ENCODE measurements at places on chromosomes 16 and 17.

- DNase-seq: no peak
These were observed 132.3 kb downstream of the TMEM132E start for GRCh38 chr17:34711646-34712045.

DNA sequence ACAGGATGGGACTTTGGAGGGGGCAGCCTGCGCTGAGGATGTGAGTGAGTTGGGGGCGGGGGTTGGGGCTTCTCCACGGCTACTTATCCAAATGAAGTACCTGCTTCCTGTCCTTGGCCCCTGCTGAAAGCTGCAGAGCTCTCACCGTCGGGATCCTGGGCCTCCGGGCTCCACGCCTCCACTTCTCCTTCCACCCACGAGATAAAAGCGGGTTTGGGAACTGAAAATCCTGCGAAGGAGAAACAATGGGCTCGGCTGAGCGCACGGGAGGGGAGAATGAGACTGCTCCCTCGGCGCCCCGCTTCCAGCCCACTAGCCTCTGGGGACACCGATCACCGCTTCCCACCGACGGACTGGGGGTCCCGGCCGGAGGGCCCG, 486 bp downstream of the ZNF785 start:
- DNase-seq: peak; percentile 30

DNA sequence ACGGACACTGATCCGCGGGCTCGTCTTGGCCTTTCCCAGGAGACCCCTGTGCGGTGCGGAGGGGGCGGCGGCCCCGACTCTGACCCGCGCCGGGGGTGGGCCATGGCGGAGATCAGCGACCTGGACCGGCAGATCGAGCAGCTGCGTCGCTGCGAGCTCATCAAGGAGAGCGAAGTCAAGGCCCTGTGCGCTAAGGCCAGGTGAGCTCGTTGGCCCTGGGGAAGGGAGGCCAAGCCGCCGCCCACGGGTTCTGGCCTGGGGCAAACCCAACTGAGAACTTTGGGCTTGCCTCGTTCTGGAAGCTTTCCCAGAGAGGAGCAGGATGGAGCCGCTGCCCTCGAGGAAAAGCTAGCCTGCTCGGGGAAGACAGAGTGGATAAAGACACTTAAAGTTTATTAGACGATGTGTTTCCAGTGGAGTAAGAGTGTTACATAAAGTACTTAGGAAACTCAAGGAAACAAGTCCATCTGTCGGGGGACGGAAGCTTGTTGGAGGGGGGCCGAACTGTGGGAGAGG, 540 bp downstream of the PPP4C start:
- no peak for DNase-seq

DNA sequence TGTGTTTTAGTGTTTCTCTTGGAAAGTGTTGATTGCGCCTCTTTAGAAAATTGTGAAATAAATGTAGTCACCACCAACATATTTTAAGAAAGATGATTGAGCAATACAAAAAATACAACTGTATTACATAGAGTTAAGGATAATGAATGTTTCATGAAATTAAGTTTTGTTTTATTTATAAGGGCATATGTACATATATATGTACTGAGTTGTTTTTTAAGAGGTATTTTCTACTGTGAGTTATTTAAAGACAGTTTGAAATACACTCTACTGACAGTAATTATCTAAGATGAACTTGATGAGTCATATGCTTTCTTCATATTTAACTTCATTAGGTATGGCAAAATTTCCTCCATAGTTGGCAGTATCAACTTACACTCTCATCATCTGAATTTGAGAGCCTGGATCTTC, 411.7 kb downstream of the HS3ST3B1 start:
- DNase-seq: no peak

DNA sequence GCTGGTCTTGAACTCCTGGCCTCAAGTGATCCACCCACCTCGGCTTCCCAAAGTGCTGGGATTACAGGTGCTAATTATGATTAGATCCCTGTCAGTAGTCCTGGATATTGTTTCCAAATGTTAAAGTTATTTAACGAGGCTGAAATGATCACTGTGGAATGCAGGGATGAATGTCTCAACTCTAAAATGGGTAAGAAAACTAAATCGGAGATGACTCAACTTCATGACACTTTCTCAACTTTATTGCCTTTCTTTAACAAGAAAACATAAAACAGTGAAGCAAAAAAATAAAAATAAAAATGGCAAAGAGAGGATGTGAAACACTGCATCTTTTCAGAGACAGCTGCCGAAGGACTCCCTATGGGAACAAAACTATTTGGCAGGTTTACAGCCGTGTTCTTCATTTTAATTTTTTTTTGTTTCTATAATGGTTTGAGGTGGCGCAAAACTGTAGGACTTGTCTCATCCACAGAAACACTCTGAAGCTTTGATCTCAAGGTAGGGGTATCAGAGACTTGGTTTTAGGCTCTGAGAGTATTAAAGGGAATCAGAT, 382.0 kb downstream of the GRIN2A start:
- no peak for DNase-seq

DNA sequence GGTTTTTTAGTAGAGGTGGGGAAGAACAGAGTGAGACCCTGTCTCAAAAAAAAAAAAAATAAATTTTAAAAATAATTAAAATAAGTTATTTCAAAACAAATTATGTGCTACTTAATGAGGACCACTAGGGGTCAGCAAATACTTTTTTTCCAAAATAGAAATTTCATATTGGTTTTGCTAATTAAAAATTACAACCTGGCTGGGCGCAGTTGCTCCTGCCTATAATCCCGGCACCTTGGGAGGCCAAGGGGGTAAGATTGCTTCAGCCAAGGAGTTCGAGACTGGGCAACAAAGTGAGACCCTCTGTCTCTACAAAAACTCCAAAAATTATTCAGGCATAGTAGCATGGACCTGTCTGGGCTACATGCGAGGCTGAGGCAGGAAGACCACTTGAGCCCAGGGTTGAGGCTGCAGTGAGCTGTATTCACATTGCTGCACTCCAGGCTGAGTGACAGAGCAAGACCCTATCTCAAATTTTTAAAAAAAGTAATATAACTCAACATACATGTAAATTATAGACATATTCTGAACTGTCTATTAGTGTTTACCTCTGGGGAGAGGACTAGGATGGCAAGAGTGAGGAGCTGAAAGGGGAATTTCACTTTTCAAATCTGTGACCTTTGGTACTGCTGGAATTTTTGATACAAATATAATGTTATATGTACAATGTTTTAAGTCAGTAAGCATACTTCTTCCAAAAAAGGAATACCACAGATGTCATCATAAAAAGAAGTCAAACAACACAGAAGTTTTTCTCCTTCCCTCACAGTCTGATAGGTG, 8.1 kb downstream of the MEIOB start:
- peak; percentile 21 for DNase-seq

DNA sequence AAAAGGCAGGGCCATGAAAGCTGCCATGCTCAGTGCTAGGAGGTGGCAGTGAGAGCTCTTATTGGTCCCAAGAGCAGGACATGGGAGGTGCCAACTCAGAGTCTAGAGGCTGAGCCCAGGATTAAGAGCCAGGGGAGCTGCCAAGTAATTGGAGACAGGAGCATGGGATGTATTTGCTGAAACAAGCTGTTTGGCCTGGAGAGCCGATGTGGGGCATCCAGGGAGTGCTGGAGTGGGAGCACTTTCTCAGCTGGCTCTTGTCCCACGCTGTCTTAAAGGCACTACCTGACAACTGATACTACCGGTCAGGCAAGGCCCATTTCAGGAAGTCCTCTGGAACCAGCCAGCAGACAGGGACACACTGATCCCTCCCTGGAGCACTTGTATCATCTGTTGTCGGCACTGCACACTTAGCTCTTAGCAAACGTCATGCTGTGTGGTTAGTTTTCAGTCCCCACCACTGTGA, 19.3 kb downstream of the ANKFN1 start:
- no peak for DNase-seq

DNA sequence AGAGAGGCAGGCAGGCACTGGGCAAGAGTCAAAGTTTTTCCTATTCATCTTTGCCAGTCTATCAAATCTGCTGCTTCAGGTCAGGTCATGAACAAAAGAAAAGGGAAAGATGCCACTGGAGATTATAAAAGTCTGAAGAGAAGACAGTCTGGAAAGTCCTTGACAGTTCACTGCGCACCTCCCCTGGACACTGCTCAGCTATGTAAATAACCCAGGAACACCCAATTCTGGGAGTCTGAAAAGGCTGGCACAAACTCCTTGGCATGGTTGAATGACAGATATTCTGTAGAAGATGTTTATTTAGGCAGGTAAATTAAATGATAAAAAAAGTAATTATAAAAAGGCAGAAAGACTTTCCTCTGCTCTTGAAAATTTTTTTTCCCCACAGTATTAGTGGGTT, 5.2 kb upstream of the CORO6 start:
- no peak for DNase-seq

- DNase-seq: no peak
These were observed 16.4 kb upstream of the SLC6A4 start for GRCh38 chr17:30251931-30252330.

GRCh38 chr17:81844327-81844851, 9.5 kb upstream of the PPP1R27 start:
- DNase-seq: no peak

DNA sequence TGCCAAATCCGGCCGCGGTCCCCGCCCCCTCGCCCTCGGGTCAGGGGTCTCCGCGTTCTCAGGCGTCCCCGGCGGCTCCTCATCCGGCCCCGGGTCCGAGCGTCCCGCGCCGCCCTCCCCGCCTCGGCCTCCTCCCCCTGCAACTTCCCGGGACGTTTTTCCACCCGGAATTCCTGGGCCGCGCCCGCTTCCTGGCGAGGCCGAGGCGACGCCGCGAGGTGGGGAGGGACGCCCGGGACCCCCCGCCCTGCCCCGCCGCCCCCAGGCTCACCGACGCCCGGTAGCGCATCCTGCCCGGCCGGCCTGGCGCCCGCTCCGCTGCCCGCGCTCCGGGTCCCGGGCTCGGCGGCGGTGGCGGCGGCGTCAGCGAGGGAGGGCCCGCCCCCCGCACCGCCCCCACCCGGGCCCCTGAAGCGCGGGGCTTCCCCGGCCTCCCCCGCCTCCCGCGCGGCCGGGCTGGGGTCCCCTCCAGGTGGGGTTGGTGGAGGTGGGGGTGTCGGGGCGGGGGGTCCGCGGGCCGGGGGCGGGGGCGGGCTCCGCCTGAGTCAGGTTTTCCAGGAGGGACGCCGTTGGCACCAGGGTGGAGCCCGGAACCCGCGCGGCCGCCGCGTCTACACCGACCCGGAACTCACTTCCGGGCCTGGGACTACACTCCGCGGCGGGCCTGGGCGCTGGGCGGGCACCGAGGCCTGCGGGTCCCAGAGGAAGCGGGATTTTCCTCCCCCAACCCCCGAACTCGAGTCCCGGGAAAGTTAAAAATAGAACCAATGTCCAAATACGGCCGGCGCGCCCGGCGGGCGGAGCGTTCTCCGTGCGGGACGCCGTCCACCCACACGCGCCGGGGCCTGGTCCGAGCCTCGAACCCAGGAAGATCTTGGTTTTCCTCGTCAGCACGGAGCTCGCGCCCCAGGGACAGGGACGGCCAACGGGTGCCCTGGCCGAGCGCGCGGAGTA, 6.8 kb downstream of the MYO1C start:
- DNase-seq: peak; percentile 55

GRCh38 chr16:30982548-30983288, 2.3 kb upstream of the HSD3B7 start:
- DNase-seq: no peak

- no peak for DNase-seq
These were observed 4.8 kb upstream of the TBX2 start for GRCh38 chr17:61394630-61395408.

- no peak for DNase-seq
These were observed 727.4 kb upstream of the CA10 start for GRCh38 chr17:52885882-52886281.

DNA sequence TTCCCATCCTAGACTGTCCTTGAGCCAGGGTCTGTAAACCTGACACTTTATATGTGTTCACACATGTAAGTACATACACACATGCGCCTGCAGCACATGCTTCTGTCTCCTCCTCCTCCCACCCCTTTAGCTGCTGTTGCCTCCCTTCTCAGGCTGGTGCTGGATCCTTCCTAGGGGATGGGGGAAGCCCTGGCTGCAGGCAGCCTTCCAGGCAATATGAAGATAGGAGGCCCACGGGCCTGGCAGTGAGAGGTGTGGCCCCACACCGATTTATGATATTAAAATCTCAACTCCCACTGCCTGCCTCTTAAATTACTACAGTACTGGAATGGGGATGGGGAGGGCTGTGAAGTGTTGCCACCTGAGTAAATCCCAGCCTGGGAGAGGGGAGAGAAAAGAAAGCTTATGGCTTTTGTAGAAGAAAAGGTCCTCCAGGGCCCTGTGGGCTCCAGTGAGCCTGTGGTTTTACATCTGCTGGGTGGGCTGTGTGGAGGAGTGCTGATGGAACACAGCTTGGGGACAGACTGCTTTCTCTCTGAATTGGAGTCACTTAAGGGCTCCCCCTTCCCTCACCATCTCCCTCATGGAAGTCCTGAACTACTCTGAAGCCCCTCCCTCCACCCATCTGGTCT, 990 bp upstream of the WNK4 start:
- no peak for DNase-seq

DNA sequence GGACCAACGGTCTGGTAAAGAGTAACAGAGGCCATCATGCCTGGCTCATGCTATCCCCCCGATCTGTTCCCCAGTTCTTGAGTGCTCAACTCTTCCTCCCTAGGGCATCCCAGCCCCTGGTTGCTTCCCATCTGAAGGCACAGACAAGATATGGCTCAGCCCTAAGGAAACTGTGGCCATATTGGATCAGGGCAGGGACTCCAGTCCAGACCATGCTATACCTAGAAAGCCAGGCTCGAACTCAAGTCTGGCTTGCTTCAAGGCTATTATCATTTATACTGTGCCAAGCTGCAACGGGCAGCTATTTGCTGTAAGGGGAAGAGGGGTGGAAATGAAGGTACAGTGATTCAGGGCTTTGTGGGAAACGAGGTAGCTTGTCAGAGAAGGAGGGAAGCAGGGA, 2.8 kb downstream of the UBTF start:
- peak; percentile 55 for DNase-seq

- DNase-seq: peak; percentile 57
These were observed 1.0 kb downstream of the ORAI3 start for GRCh38 chr16:30949650-30950515.

DNA sequence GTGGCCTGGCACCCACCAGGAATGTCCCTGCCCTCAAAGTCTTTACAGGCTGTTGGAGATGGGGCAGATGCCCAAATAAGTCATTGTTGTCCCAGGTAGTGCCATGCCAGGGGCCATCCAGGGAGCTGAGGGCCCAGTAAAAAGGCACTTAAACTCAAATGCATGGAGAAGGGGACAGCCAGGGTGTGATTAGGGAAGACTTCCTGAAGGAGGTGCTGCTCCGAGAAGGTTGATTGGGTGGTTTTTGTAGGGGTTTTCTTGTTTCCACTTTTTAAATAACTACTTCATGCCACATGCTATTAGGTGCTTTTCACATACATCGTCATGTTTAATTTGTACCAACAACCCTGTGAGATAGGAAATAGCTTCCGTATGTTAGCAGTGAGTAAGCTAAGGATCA, 66.9 kb downstream of the RAI1 start:
- no peak for DNase-seq

- no peak for DNase-seq
These were observed 1.4 kb downstream of the GCSH start for GRCh38 chr16:81094771-81095251.

DNA sequence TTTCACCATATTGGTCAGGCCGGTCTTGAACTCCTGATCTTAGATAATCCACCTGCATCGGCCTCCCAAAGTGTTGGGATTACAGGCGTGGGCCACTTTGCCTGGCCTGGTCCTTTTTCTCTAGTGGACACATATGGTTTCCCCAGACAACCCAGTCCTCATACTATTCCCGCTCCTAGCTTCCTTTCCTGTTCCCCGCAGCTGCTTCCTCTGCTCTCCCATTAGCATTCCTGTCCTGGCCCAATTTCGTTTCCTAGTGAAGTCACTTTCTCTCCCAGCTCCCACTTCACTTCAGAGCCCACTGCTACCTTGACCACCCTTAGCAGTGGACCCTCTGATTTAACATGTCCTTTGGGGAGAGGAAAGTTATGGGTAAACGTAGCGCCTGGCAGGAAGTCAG, 11.3 kb downstream of the KATNIP start:
- no peak for DNase-seq

Data from activated CD4-positive, alpha-beta T cell treated with anti-CD3 and anti-CD28 coated beads, Interleukin-2, amount 50 U/mL, for 16 hours (primary cell).